Left ventricle myocardium superior (tissue), 1 donor: ENCODE measurements at places on chromosomes 7 and 10.

DNA sequence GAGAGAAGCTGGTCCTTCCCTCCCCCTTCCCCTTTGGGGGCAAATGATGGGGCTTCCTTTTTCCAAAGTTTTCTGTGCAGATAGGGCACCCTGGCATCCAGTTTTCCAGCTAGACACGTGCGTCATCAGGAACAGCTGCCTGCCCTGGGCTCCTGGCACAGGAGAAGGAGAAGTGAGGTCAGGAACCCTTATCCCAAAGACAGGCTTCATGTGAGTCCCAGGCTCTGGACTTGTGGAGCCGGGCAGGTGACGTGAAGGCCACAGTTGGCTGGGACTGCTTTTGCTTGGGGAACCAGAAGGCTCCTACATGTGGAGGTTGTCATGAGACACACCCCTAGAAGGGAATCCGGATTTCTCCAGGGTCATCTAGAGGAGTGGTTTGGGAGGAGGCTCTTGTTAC is 66.5 kb downstream of the RBM20 start:
- no peak for DNase-seq

DNA sequence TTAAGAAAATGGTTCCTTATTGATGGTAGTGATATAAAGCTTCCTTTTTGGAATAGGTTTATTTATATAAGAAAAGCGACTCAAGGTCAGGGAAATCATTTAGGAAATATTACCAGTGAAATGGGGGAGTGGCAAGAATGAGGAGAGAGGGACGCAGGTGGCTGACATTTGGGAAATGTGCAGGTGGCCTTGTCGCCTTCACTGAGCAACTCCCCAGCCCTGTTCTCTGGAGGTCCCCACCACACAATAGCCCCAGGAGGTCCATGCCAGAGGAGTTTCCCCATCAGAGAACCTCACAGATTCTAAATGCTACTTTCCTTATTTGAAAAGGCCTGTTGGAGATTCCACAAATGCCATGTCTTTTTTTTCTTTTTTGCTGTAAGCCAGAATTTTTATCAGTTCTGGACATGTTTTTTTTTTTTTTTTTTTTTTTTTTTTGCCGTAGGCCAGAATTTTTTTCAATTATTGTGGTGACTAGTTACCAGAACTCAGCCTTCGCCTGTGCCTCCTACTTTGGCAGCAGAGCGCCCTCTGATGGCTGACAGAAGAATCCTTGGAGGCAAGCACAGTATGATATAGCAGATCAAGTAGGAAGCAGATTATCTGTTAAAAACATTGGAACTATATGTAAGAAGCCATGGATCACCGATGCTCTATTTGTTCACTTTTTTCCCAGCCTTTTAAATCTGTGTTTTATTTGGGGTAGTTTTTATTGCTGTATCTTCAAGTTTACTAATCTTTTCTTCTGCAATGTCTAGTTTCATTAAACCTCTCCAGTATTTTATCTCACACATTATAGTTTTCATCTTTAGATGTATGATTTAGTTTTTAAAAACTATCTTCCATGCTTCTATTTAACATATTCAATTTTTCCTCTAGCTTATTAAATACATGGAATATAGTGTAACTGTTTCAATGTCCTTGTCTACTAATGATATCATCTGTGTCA is 18.6 kb downstream of the OPALIN start:
- DNase-seq: peak; percentile 63

DNA sequence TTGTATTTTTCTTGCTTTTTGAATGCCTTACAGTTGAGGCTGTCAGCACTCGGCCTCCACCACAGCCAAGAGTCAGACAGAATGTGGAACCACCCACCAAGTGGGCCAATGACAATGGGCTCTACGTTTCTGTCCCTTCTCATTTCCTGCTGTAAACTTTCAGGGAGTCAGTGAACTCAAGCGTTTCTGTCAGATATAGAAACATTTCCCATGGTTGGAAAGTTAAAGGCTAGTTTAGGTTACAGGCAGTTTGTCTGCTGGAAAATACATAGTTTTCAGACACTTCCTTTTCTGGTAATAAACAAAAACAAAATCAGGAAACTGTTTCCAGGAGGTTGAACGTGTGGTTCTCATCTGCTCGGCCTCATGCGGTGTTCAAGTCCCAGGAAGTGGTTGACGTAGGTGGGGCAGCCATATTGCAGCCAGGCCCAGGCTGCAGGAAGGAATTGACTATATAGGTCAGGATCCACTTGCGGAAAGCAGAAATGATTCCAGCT is 245.1 kb downstream of the CAMK1D start:
- DNase-seq: no peak

DNA sequence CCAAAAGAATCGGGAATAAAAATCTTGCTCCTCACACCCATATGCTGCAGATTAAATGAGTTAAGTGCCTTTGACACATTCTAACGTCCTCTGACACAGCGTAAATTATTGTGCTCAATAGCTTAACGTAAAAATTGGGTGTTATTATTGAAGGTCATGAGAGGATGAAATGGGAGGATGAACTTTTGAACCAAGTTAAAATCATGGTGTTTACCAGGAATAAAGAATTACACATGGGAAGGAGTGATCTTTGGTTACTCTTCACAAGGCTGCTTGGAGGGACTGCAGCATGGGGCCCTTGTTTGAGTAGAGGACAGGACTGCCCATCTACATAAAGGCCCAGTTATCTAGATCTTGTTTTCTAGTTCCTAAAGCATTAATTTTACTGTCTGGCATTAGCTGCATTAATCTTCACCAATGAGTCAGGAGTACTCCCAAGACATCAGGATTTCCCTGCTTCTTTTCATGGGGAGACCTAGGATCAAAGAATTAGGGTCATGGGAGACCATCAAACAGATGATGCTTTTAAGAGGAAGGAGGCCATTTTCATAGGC is 84.9 kb upstream of the PRR15 start:
- no peak for DNase-seq

GRCh38 chr7:103867874-103868273 is 121.6 kb downstream of the RELN start:
- no peak for DNase-seq

DNA sequence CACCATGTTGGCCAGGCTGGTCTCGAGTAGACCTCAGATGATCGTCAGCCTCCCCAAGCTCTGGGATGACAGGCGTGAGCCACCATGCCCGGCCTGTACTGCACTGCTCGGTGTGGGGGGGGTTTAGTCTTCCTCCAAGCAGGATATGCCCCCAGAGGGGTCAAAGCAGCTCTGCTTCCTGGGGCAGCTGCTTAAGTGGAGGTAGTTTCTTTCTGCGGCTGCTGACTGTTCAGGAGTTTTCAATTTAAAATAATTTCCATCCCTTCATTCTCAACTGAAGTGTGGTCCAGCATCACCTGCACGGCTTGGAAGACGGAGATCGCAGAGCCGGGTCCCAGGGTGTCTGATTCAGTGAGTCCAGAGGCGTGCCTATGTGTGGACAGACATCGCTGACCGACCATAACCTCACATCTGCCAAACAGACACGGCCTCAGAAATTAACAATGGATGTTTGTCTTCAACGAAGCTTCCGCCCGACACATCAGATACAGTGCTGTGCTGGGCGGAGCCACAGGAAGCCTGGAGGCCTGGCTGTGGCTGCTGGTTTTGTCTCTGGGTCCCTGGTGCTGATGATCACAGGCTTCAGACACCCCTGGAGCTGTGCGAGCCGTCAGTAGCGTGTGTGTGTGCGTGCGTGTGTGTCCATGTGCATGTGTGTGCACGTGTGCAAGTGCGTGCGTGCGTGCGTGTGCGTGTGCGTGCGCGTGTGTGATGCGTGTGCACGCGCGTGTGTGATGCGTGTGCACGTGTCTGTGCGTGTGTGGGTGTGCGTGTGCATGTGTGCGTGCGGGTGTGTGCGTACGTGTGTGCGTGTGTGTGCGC is 226.5 kb upstream of the PITRM1 start:
- peak; percentile 61 for DNase-seq

- DNase-seq: no peak
Observed at GRCh38 chr10:34189830-34190229, 625.3 kb downstream of the PARD3 start.

DNA sequence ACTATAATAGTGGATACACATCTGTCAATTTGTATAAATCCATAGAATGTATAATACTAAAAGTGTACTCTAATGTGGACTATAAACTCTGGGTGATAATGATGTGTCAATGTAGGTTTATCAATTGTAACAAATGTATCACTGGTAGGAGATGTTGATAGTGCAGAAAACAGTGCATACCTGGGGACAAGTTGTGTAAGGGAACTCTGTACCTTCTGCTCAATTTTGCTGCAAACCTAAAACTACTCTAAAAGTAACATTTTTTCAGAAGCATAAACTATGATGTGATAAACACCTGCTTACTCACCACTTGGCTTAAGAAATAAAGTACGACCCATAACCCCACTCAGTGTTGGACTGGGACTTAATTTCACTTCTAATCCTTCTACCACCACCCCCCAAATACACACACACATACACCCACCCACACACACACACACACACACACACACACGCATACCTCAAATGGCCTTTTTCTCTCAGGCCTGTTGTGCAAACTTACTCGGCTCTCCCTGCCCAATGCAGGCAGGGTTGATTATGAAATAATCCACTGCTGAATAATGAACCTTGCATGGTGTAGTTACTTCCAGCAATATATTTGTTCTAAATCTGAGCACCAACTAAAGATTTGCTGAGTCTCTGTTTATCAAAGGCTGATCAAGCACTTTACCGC is 154.1 kb upstream of the KMT2E start:
- no peak for DNase-seq

DNA sequence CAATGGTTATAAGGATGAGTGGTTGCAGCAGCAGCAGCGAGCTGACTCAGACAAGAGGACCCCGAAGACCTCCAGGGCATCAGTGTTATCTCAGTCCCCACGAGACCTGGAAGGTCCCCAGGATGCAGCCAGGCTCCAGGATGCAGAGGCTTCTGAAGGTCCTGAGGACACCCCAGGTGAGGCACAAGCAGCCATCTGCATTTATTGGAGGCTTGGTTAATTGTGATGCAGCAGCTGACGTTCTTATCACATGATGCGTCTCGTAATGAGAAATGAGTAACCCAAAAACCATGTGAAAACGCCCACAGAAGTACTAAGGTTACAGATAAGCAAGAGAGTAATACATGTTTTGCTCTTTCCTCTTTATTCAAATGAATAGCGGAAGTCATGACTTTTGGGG is 17.4 kb downstream of the C7orf57 start:
- no peak for DNase-seq

GRCh38 chr7:1721047-1721690 is 51.1 kb downstream of the ELFN1 start:
- DNase-seq: peak; percentile 17

- DNase-seq: no peak
Observed at GRCh38 chr7:121945066-121945465, 72.1 kb downstream of the PTPRZ1 start.

DNA sequence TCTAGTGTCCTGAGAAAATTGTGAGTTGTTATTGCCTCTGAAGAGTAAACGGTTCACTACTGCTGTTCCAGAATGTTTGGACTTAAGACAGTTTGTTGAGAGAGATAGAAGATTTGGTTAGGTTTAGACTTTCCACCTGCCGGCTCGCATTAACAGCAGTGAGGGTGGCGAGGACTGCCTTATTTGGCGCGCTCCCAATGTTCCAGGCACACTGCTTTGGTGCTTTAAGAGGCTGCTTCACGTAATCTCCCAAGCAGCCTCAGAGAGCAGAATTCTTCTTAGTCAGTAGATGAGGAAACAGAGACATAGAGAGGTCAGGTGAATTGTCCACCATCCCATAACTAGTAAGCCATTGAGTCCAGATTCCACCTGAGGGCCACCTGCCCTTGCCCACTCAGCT is 41.1 kb downstream of the GLRX3 start:
- DNase-seq: peak; percentile 58

DNA sequence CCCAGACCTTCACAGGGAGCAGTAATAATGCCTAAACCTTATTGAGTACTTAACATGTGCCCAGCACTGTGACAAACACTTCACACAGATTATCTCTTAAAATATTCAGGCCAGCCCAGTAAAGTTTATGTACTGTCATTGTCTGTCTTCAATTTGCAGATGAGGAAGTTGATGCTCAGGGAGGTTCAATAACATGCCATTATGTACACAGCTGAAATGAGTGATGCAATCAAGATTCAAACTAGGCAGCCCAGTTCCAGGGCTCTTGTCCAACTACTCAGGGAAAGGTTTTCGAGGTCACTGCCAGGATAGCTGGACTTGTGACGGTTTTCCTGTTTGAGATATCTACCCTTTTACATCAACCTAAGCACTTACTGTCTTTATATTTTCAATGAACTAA is 56.1 kb downstream of the AUTS2 start:
- no peak for DNase-seq

GRCh38 chr7:47521816-47522561 is 59.9 kb downstream of the TNS3 start:
- no peak for DNase-seq
